Immature natural killer cell (primary cell): ENCODE measurements at places on chromosomes 5 and 9. TPM values are rescaled to one million over a fixed set of nuclear protein-coding genes. Genes with fewer than 3 reads are reported as not detected.

DNA sequence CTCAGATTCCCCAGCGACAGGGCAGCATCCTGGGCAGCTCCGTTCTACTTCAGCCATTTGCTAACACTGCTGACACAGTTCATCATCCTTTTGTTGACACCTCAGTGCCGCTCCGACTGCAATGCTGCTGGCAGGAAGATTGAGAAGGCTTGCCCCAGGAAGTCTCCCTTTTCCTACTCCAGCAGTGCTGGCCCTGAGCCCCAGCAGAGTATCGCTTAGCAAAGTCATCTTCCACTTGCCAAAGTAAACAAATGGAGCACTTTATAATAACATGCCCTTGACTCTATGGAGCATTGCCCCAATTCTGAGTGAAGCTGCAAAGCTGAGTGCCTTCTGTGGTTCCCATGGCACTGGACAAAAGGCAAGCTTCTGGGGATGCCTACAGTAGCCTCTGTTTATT is 32.2 kb downstream of the PRLR start:
- DNase-seq: no peak

DNA sequence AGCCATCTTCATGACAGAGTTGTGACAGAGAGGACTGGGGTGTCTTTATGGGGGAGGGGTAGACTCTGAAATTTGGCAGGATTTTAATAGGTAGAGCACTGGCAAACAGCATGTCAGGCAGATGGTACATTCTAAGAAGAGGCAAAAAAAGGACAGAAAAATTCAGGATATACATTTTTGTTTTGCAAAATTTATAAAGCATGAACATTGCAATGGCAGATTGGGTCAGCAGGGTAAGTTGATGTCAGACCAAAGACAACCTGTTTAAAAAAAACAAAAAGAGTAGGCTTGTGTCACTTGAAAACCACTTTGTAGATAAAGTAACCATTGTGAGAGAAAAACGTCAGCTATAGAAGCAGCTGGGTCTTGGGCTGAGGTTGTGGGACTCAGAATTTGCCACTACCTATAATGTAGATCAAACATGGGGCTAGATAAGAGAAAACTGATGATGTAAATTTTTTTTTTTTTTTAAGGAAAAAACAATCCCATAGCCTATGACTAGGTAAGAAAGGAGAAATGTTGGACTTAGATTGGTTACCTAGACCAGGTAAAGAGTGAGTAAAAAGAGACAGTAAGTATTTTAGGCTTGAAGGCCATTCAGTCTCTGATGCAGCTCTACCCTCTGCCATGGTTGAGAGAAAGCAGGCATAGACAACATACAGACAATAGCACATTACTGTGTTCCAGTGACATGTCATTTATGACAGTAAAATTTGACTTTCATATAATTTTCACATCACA is 8.3 kb downstream of the CAMK4 start:
- no peak for DNase-seq

- DNase-seq: no peak
Observed at GRCh38 chr9:75892216-75892911, 1.9 kb downstream of the PCSK5 start.

DNA sequence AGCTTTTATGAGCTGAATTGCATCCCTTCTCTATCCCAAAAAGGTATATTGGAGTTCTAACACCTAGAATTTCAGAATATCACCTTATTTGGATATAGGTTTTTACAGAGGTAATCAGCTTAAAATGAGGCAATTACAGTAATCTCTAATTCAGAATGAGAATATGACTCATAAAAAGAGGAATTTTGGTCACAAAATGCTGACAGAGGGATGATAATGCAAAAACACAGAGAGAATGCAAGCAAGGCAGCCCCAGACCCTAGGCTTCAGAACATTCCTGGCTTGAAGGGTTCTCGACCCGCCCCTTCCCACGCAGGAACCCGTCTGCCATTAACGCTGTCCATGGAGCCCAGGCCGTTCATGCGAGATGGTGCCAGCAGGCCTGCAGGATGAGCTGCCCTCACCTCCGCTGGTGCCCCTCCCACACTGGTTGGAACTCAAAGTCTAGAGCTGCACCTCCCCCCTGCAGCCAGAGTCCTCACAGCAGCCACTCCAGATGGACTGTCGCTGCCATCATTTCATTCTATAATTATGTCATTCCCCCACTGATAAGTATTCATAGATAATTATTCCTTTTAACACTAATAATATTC is 1173.4 kb upstream of the ACO1 start:
- no peak for DNase-seq

The S1PR3 gene
- polyA plus RNA-seq: 0.20 TPM

- DNase-seq: no peak
Observed at GRCh38 chr5:149792540-149793255, 62.6 kb downstream of the PPARGC1B start.

- no peak for DNase-seq
Observed at GRCh38 chr9:96152550-96152949, 149.4 kb downstream of the HSD17B3 start.

The SLC4A9 gene
- not detected for polyA plus RNA-seq

- no peak for DNase-seq
Observed at GRCh38 chr9:69499407-69499806, 172.8 kb downstream of the APBA1 start.

- DNase-seq: no peak
Observed at GRCh38 chr5:109643791-109644350, 45.9 kb upstream of the MAN2A1 start.

The NIPAL4 gene
- polyA plus RNA-seq: not detected

The SV2C gene
- polyA plus RNA-seq: not detected

The UGT3A1 gene
- polyA plus RNA-seq: not detected

GRCh38 chr9:8224381-8224801 is 424.8 kb upstream of the DMAC1 start:
- DNase-seq: no peak

GRCh38 chr9:105295201-105295550 is 50.7 kb downstream of the SLC44A1 start:
- no peak for DNase-seq

The GEMIN5 gene
- polyA plus RNA-seq: 10.2 TPM

GRCh38 chr5:149810856-149811255 is 80.7 kb downstream of the PPARGC1B start:
- DNase-seq: no peak

The FAM200C gene
- 0.36 TPM for polyA plus RNA-seq

DNA sequence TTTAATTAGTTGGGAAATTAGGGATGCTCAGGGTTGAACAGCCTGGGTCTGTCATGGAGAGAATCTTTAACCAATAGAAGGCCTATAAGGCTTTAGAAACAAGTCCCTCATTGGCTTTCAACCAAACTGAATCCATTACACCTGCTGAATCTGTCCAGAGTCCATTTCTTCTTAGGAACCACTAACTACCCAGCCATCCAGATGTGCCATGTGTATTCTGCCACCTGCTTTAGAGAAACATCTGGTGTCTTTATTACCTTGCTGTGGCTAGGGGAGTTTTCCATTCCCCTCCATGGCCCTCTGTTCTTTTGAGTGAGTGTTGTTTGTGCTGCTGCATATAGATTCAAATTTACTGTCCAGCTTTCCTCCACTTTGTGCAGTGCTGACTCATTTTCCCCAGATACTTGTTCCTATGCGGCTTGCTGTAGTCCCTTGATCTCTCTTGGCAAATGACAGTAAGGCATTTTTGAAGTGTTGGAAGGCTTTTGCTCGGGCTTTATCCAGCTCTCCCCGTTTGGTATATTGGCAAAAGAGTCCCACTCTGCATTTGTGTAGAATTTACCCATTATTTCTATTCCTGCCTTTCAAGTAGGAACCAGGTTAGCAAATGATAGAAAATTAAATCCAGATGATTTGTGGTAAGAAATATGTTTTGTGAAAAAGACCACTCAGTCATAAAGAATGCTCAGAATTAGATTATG is 54.6 kb downstream of the NLN start:
- no peak for DNase-seq

- DNase-seq: no peak
Observed at GRCh38 chr9:79924836-79925235, 353.1 kb downstream of the TLE4 start.

DNA sequence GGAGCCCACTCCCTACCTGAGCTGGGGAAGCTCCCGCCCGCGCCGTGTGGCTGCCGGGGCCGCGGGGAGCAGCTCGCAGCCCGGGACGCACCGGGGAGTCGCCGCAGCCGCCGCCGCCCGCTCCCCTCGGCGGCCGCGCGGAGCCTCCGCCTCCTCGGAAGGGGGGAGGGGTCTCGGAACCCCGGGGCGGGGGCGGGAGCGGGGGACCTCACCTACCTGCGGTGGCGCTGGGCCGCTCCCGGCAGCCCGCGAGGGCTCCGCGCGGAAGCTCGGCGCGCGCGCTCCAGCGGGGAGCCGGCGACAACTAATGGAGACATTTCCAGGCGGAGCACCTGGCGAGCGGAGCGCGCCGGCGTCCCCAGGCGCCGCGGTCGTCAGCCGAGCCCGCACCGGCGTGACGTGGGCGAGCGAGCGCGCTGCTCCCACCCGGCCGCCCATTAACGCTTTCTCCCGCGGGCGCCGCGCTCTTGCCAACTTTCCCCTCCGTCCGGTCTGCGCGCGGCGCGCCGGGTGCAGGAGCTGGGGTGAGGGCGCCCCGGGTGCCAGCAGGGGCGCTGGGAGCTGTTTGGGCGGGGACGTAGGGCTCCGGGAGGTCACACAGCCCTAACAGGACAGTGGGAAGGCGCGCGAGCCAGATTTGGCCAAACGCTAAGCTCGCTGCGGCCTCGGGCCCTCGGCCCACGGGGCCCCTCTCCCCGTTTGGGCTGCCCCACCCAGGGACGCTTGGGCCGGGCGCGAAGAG is 4.3 kb upstream of the IRX4 start:
- no peak for DNase-seq

GRCh38 chr5:55758714-55759113 is 20.9 kb downstream of the DDX4 start:
- no peak for DNase-seq

DNA sequence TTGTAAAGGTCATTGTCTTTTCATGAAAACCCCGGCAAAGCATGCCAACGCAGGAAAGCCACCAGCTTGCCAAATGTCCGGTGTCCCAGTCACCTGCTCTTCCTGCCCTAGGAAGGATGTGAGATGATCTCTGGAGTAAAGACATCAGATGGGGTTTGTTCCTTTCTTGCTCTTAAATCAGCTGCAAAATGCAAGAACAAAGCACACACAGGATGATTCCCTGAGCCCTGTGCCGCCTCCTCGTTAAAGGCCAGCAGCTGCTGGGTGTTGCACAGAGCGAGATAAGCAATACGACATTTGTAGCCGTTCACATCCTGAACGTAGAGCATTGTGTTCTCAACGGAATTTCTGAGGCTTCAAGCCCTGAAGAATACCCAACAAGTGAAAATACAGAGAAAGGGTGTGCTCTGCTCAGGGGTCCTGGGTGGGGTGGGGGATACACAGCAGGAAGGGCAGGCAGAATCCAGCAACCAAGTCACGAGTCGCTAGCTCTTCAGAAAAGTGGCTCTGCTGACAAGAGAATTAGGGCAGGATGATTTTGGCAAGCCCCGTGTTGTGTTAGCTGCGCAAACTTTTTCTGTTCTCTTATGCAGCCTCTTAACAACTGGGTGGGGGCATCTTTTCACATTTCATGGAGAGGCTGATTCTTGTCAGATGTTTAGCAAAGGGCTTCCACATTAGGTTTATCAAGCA is 229.2 kb upstream of the MAP3K1 start:
- DNase-seq: no peak

The SLC2A8 gene
- 11.2 TPM for polyA plus RNA-seq

GRCh38 chr5:179158556-179158955 is 98.4 kb downstream of the ZNF354C start:
- no peak for DNase-seq

The ACOT12 gene
- not detected for polyA plus RNA-seq

DNA sequence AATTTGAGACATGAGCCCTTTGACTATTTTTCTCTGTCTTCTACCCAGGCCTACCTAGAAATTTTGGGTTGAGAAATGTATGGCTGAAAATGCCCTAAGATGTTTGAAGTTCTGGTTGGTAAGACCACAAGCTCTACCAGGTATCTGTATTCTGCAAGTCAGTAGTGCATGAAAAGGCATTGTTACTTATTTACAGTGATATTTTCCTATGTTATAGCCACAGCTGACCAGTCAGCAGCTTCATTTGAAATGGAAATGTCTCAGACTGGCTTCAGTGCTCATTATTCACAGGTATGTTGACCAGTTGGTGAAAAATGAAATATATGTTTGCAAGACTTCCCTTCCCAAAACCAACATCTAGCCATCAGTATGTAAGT is 91.9 kb upstream of the ITGA2 start:
- DNase-seq: no peak

DNA sequence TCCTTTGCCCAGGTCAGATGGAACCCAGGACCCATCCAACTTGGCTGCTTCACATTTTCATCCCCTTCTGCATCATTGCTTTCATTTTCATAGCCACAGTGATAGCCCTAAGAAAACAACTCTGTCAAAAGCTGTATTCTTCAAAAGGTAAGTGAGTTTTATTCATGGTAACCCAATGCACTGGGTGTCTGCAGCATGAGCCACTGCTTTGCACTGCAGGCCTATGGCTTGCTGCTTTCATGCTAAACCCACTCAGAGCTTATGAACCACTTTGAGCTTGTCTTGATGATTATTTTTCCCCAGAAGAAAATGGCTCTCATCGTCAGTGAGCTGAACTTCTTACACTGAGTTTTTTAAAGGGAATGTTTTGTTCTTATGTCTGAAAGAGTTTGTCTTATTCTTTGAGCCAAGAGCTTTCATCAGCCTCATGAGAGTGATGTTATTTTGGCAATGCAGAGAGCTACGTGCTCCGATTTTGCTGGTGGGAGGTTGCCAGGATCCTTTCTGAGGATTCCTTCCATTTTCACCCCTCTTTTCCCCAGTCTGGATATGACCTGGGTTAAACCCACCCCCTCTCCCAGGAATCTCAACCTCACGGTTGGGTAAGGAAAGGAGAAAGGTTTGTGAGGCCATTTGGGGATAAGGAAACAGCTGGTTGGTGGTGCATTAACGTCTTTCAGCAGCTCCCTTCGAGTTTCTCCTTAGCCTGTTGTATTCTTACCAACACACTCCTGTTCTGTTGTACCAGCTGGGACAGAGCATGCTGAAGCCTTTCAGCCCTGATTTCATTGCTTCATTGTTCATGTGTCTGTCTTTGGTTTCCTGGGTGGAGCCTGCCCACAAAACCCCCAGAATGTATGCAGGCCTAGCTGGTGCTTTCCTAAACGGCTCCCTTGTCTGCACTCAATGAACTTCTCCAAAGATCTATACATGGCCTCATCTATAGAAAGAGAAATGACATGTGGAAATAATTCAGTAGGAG is 47.6 kb downstream of the PDCD1LG2 start:
- DNase-seq: peak; percentile 25

The FOXD4L4 gene
- polyA plus RNA-seq: not detected

DNA sequence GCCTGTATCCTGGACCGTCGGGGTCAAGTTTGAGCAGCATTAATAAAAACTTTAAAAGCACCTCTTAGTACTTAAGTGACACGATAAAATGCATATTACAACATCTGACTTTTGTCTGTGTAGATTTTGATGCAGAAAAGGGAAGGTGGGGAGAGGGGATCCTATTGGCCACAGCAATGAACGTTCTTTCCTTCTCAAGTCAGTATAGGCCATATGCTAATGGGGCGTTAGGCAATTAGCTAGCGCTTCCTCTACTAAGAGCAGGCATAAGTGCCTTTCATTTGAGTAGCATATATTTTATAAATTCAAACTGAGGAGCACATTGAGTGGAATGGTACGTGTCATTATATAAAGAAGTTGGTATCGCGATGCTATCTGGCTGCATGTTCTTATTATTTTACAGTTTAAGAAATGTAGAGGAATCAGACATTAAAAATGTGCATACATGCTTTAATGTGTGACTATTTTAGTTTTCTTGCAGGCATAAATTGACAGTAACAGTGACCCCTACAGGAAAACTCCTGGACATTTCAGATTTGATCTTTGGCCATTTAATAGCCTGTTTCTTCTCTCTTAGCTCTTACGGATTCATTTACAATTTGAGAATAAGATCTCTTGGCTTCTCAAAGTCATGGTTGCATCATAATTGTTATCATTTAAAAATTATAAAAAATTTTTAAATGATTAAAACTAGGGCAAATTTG is 1.1 kb upstream of the GNA14 start:
- DNase-seq: no peak

- no peak for DNase-seq
Observed at GRCh38 chr5:177592905-177593304, 902 bp downstream of the TMED9 start.
